ENCODE measurements at places on chromosomes 2 and 18.
A peak's percentile ranks its signal among the peaks of the same experiment; 100 is the strongest.

DNA sequence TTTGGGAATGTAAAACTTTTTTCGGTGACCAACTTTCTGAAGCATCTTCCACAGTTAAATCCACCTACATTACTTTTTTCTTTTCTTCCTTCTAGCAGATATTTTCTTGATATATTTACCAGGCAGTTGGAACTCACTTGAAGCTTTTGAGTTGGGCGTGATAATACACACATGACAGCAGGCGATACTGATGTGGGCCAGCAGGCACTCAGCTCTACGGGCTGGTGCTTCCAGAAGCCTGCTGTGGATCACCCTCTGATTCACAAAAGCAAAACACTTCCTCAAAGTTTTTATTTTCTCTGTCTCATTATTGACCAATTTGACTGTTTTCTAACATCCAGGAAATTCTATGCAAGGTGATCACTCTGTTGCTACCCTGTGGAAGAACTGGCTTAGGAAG, 22.9 kb downstream of the GRHL1 start:
- no peak for DNase-seq

DNA sequence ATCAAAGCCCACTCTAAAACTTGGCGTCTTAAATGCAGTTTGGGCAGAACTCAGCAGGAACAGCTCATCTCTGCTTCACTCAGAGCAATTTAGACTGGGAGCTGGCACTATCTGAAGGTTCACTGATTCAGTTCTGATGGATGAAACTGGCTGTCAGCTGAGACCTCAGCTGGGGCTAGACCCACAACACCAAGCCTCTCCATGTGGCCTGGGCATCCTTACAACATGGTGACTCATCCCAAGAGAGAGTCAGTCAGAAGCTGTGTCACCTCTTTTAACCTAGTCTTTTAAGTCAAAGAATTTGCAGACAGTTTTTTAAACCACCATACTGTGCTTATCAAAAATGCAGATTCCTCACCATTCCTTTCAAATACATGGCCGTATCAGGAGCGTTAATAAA, 62.6 kb upstream of the ZNF397 start:
- peak; percentile 91 for DNase-seq

GRCh38 chr2:31238906-31239592, 5.1 kb downstream of the EHD3 start:
- no peak for DNase-seq

DNA sequence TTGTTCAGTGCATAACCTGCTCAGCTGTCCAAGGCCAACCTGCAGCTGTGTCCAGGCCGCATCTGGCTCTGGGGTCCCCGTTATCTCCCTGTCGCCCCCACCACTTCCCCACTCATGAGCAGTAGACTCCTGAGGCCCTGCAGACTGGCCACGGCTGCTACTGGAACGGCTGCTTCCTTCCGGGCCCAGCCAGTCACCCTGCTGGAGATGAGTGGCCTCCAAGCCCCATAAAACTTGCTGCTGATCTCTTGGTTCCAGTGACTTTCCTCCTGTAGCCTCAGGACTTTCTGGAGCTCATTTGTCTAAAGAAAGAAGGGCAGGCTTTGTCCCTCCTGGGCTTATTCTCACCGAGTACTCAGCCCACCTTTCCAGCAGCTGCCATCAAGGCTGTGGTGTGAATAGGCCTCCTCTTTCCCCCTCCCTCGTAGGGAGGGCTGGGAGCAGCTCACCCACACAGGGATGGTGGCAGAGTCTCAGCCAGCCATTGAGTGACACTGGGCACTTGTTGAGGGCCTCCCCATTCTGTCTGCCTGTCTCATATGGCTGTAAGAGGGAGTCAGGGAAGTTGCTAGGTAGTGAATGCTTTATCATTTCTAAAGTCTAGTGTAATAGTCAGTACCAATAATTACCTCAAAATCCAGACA, 257.3 kb downstream of the MYCN start:
- DNase-seq, result no peak

DNA sequence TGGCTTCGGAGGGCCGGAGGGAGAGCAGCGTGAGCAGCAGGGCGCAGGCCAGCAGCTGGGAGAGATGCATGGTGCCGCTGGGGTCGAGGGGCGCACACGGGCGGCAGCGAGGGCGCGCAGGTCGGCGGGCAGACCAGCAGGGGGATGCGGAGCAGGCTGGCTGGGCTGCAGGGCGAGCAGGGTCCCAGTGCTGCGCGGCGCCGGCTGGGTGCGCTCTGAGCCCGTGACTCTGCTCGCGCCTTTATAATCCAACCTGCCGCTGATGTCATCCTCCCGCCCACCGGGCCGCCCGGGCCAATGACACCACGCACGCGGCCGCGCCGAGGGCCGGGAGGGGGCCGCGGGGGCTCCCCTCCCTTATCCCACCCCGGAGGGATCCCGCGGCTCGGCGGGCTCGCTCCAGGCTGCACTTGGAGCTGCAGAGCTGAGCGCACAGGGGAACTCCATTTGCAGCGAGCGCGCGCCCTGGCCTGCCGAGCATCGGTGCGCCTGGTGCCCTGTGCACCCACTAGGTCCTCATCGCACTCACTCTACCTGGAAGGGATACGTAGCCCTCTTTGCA, at the start of gene NPPC:
TSS of gene NPPC (minus strand) at position 217 of the 562 bp plus-strand sequence. CDS start at position 70, 147 bp downstream.
- peak; percentile 36 for DNase-seq

DNA sequence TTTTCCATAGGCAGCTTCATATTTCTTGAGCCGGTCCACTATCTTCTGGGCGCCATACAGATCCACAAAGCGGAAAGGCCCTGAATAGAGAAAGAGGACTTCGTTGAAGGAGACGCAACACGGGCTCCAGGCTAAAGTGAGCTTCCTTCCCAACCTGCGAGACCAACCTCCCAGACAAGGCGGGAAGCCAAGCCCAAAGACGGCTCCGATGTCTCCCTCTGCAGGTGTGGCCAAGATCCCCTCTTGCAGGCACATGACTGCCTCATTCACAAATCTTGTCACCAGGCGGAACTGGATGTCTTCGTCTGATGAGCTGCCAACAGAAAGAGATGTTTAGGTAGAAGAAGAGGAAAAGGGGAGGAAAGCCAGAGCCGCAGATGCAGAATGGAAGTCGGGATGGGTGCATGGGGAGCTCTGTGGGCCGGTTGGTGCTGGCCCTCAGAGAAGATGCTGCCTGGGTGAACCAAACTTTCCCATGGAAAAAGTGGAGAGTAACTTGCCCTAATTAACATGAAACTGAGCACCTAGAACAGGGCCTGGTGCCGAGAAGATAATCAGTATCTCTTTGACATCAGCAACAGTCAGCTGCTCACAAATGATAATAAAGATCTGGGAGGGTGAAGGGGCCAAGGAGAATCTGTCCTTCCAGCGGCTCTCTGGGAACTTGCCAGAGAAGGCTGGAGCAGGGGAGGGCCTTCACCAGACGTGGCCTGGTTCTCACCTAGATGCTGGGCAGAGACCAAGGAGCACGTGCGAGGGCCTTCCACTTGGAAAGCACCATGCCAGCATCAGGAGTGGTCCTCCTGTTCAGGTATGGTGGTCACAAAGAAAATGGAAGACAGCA, 18.6 kb downstream of the GAREM2 start:
- DNase-seq, result no peak

DNA sequence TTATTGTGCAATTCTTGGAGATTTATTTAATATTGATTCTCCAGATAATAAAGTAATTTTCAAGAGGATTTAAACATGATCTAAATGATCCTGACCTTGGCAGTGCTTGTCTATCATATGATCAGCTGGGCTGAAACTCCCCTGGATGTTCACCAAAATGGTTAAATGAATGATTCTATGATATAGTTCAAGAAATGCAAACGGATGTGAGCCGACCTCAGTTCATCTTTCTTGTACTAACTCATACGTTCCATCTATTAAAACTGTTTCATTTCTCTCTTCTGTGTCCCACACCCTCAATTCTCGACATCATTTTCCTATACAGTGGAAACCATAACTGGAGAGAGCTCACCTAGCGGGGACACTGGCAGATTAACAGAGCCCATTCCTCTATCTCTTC, 281.7 kb upstream of the CCDC68 start:
- DNase-seq, result no peak

GRCh38 chr2:113976277-113976928, 86.5 kb downstream of the ACTR3 start:
- DNase-seq, result no peak

GRCh38 chr2:9675415-9676351, 44.9 kb upstream of the YWHAQ start:
- DNase-seq, result peak; percentile 97

DNA sequence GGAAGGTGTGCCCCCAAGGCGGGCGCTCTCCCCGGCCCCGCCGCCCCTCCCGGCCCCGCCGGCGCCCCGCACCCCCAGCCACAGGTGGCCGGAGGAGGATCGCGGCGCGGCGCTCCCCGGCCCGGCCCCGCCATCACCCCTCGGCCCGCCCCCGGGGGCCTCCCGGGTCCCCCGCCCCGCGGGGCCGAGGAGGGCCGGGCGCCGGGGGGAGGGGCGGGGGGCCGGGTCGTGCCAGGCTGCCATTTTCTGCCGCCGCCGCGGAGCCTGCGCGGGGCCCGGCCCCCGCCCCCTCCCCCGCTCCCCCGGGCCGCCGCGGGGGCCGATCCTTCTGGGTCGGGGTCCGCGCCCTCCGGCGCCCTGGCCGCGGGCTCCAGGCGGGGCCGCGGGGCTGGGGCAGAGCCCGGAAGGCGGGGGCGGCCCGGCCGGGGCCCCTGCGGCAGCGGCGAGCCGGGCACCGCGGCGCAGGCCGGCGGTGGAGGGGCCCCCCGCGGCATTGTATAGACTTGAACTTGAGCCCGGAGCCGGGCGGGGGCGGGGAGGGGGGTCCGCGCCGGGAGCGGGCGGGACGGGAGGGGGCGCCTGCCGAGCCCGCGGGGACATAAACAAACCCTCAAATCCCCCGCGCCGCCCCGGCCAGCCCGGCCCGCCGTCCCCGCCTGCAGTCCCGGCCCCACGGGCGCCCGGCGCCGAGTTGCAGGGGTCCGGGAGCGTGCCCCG, 556 bp downstream of the DNMT3A start:
- DNase-seq, result no peak

DNA sequence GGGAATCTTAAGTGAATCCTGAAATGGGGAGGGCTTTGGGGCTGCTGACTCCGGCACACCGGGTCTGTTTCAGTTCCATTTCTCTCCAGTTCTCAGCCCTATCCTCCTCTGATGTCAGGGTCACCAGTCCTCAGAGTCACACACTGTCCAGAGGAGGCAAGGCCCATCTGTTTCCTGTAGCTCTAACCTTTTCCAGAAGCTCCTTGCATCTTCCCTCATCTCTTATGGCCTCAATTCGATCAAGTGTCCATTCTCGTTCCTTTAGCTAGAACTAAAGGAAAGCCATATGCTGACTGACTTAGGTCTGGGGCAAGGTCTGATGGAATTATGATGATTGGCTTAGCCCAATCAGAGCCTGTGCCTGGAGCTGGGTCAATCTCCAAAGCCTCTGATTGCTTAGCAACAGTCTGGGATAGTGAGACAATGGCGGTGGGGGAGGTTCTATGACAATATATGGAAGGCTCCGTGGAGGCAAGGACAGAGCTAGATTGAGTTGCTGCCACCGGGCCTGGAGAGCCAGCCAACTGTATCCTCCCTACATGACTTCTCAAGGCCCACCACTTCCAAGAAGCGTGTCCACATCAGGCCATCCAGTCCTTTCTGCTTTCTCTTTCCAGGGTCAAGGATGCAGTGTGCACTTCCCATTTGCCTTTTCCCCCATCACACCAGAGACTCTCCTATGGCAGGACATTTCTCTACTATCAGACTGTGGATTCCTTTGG, 5.2 kb downstream of the ANKRD53 start:
- no peak for DNase-seq

All from A172 (cell line).